ENCODE measurements at places on chromosomes 2 and 18. TPM values are rescaled to one million over a fixed set of nuclear protein-coding genes. Genes with fewer than 3 reads are reported as not detected.

DNA sequence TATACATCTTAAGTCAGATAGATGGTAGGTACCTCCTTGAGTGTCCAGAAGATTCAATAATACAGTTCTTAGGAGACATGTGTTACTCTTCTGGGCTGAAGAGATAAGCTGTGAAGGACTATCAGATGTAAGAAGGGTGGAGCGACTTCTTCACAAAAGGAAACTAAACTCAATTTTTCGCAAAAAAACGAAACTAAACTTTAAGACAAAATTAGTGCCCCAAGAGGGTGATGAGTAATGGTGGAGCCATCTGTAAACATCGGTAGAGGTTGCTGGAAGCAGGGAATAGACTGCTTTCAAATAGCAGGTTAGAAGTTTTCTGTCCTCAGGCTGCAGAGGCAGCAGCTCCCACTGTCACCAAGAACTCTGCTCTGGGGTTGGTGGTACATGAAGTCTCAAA, 111.6 kb upstream of the TACR1 start:
- no peak for DNase-seq

The EIPR1 gene
- 34.4 TPM for total RNA-seq

DNA sequence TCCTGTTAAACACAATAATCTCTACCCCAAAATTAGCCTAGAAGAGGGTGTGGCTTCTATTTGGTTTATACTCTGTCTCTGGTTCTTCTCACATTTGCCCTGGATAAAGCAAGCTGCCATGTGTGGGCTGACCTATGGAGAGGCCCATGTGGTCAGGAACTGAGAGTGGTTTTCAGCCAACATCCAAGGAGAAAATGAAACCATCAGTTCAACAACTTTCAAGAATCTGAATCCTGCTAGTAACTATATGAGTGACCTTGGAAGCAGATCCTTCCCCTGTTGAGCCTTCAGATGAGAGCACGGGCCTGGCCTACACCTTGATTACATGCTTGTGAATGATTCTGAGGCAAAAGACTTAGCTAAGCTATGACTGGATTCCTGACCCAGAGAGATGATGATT, 11.5 kb upstream of the TRIB2 start:
- no peak for DNase-seq

DNA sequence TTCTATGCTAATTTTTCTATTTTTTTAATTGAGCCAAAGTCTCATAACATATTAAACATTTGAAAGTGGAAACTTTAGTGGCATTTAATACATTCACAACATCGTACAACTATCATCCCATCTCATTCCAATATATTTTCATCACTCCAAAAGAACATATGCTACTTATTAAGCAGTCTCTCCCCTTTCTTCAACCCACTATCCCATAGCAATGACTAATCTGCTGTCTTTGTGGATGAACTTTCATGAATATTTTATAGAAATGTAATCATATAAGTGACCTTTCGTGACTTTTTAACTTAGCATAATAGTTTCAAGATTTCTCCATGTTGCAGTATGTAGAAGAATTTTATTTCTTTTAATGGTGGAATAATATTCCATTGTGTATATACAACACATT, 90.3 kb downstream of the CCDC178 start:
- no peak for DNase-seq

The INHA gene
- total RNA-seq: 0.80 TPM

The ABCG8 gene
- total RNA-seq: 1.6 TPM

DNA sequence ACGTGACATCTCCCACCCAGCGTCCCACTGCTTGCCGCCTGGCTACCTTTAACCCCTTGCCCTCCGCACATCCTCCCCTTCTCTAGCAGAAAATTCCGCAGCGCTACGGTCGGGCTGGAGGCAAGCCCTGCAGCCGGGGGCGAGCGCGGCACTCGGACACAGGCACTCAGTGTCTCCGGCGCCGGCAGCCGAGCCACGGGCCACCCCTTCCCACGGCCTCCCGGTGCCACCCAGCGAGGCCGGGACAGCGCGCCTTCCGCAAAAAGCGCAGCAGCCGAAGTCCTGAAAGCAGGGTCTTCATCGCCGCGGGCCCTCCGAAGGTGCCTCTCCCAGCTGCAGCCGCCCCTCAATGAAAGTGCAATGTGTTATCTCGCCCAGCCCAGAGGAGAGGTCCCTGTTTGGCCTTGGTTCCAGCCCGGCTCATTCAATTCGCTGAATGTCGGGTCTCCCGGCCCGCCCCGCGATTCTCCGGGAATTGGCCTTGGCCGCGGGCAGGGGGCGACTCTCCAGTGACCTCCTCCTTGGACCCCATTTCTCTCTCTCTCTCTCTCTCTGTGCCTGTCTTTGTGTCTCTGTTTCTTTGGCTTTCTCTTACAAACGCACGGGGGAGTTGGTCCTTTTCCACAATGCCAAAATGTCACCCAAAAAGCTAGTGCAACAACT, 1.1 kb downstream of the DLGAP1 start:
- DNase-seq: no peak

- DNase-seq: no peak
Observed at GRCh38 chr2:198017068-198017467, 212.7 kb downstream of the PLCL1 start.

DNA sequence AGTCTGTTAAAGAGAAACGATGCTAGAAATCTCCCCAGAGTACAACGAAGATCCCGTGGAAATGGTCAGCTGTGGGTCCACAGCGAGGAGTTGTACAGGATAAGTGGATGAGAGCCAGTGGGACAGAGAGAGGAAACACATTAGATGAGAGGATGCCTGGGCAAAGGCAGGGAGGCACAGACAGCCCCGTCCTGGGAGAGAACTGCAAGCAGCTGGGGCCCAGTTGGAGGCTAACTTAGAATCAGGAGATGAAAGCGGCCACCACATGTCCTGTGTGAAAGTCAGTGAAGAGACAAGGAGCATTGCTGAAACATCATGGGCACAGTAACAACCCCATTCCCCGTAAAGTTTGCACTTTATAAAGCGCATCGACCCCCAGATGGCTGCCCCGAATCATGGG, 157.5 kb downstream of the RAPGEF4 start:
- no peak for DNase-seq

DNA sequence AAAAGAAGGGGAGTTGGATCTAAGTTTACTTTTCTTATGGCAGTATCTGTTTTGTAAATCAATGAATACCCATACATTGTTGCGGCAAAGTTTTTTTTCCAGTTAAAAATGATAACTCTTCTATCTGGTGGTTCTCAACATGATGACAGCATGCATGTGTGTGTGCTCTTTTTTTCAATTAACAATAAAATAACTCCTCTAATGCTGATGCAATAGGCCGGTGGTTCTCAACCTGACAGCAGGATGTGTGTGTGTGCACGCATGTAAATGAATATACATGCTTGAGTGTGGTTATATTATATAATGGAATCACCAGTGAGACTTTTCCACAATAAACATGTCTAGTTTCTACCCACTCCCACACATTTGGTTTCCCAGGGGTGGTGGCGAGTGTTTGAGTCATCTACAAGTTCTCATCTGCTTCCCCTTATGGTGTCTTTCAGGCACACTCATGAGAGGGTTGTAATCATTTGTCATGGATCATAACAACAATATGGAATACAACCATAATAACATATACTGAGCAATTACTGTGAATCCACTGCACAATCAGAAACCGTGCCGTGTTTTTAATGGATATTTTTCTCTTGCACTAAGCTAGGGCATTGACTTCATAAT, 31.2 kb downstream of the PARD3B start:
- DNase-seq: no peak

DNA sequence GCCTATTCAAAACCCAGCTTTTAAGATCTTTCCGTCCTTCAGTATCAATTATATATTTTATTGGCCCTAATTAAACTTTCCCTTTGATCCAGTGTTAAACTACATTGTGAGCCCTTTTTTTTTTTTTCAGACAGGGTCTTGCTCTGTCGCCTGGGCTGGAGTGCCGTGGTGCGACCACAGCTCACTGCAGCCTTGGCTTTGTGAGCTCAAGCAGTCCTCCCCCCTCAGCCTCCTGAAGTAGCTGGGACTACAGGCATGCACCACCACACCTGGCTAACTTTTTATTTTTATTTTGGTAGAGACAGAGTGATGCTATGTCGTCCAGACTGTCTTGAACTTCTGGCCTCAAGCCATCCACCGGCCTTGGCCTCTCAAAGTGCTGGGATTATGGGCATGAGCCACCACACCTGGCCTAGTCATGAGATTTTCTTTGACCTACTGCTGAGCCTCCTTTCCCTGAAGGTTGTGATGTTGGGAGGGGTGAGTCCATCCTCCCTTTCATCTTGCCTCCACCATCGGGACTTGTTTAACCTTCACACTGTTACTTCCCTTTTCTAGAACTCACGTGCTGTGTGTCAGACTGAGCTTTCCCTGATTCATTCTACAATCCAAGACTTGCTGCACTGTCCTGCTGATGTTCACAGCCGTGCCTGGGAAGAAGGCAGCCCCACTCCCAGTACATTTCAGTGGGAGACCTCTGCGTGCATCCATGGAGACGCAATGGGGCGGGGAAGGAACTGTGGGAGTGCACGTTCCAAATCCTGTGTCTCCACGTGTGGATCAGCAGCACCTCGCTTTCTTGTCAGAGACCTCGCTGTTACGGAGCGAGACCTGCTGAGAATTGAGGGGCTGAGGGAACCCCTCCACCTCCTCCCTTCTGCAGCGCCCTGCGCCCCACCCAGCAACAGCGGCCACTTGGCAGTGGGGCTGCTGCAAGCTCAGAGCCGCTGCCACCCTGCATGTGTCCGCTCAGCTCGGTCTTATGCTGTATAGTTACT, 10.8 kb downstream of the OXER1 start:
- DNase-seq: no peak

DNA sequence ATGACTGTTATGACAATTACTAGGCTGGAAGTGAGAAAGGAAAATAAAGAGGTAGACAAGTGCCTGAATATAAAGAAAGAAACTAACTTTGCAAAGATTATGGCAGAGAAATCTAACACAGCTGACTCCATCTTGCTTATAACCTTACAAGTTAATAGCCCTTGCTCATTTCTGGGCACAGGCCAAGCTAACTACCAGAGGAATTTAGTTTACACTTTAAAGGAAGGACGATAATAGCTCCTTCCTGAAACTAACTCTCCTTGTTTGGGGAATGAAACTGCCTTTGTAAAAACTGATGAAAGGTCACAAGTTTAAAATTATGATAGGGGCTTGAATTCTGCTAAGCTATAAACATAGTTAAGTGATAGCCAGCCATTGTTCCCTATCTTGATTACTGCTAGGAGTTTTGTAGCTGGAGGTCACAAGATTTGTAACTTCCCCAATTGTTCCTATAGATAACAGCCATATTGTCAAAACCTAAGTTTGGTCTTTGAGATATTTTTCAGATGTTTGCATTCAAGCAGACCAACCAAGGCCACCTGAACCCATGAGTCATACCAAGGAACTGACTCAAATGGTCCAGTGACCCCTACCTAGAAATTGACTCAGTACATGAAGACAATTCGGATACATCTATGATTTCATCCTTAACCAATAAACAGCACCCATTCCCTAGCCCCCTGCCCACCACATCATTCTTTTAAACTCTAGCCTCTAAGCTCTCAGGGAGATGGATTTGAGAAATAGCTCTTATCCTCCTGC, 209.2 kb upstream of the LRATD1 start:
- no peak for DNase-seq

DNA sequence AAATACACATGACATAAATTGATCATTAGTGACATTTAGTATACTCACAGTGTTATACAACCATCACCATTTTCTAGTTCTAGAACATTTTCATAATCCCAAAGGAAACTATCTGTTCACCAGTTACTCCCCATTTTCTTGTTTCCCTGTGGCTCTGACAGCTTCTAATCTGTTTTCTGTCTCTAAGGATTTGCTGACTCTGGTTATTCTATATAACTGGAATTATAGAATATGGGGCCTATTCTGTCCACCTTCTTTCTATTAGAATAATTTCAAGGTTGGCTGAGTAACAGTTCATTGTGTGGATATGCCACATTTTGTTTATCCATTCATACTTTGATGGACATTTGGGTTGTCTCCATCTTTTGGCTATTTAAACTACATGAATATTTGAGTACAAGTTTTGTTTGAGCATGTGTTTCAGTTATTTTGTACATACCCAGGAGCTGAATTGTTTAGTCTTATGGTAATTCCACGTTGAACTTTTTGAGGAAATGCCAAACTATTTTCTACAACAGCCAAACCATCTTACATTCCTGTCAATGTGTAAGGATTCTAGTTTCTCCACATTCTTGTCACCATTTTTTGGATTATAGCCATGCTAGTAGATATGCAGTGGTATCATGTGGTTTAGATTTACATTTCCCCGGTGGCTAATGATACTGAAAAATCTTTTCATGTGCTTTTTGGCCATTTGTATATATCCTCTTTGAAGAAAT, 20.5 kb downstream of the KIAA1328 start:
- no peak for DNase-seq

The CD226 gene
- total RNA-seq: 0.85 TPM

The EMILIN2 gene
- total RNA-seq: 8.0 TPM

- DNase-seq: no peak
Observed at GRCh38 chr2:230156782-230157699, 62.7 kb downstream of the SP110 start.

The TOGARAM2 gene
- 0.47 TPM for total RNA-seq

The NEU2 gene
- total RNA-seq: not detected

The SP140 gene
- 10.9 TPM for total RNA-seq

GRCh38 chr18:26456070-26456491, 92.3 kb downstream of the KCTD1 start:
- DNase-seq: no peak

DNA sequence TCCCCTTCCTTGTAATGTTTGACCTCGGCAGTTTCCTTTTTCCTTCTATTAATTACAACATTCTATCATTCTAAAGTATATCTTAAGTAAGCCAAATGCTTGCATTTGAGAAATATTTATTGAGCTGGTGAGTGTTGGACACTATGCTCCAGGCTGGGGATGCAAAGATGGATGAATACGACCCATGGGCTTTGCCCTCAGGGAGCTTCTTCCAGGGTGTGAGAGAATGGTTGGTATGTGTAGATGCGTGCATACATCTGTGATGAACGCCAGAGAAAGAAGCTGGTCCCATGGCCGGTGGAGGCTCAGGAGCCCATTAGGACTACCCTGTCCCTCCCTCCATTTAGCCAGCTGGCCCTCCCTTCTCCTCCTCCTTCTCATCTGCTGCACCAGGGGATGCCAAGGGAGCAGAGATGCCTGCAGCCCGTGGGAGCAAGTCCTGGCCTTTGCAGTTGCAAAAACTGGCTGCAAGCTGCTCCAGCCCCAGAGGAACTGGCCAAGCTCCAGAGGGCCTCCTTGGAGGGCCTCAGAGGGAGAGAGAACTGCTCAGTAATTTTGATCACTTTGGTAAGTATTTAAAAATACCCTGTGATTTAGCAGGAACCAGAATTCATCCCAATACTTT, 65.7 kb upstream of the FOSL2 start:
- no peak for DNase-seq

DNA sequence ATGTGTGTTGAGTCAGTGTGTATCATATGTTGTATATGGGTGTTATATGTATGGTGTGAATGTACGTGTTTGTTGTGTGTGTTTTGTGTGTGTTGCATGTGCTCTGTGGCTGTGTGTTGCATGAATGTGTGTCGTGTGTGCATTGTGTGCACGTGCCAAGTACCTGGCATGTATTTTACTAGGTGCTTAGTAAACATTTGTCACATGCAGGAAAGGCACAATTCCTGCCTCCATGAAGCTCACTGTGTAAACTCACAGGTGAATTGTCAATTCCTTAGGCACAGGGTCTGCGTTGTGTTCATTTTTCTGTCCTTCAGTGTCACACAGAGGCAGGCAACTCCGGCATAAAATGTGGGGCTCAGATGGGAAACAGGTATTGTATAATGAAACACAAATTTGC, 22.3 kb upstream of the IL1R1 start:
- no peak for DNase-seq

- no peak for DNase-seq
Observed at GRCh38 chr2:69483024-69483423, 45.8 kb upstream of the NFU1 start.

GRCh38 chr2:216348756-216349308, 23.5 kb downstream of the MARCHF4 start:
- DNase-seq: no peak

Measured in Calu3 (cell line).